ENCODE measurements at places on chromosomes 3 and 15.

DNA sequence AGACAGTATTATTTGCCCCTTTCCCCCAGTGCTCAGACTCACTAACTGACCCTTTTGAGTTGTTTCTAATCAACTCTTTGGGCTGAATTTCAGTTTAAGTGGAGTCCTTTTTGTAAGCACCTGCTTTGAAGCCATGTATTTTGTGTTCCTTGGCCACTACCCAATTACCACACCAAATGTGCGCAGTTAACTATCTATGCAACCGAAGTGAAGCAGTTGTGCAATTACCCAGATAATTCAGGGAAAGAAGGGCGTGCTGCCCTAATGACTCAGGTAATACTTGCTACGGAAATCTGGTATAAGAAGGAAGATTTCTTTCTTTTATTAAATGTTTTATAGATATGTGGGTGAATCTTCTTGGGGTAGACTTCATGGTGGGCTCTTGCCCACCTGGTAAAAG, 371.9 kb upstream of the TBL1XR1 start:
- DNase-seq: no peak

- no peak for DNase-seq
Measured at GRCh38 chr15:63899193-63899592, 65.4 kb upstream of the HERC1 start.

GRCh38 chr15:90043530-90044010, 42.4 kb downstream of the ZNF710 start:
- DNase-seq: no peak

GRCh38 chr15:64026591-64026990, 19.7 kb downstream of the DAPK2 start:
- no peak for DNase-seq

- no peak for DNase-seq
Measured at GRCh38 chr3:134619884-134620445, 30.9 kb downstream of the KY start.

DNA sequence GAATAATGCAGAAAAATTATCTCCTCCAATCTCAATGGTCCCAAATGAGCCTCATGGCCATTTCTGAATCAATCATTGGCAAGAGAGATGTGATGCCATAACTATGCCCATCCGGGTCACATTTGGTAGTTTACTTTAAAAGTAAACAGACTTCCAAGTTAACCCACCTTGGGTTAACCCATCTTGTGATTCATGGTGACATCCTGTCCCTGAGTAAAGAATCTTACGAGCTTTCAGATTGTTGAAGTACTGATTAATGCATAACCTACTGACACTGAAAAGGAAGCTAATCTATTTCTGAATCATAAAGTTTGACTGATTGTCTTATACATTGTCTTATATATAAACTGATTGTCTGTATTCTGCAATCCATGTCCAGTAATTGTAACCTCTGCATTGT, 467.2 kb upstream of the AGTR1 start:
- DNase-seq: no peak

DNA sequence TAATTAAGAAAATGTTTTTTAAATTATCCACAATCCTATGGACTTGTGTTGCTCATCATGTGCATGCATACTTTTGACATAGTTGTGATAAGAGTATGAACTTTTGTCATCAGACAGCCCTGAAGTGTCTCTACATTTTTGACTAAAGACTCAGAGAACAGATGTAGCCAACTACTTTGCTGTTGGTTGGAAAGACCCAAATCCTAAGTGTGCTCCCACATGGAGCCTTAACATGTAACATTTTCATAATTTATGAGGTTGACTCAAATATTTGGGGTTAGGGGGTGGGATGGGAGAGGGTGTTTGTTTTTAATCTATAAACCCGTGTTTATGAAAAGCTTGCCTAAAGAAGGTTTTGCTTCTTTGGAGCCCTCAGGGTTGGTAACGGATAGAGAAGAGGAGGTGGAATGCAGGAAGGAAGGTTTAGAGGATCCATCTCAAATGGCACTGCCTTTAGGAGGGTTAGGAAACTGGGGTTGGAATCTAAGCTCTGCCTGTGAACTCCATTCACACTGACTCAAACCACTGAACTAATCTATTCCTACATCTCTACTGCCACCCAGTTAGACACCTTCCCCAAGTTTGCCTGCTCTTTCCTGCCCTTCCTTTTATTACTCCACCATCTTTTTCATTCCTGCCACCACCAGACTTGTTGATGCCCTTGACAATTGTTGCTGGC, 3.7 kb downstream of the BOC start:
- no peak for DNase-seq
